ENCODE measurements at places on chromosomes 7 and 10.

GRCh38 chr7:87331687-87332252, 13.7 kb upstream of the CROT start:
- DNase-seq: no peak

- no peak for DNase-seq
Measured at GRCh38 chr10:96695366-96695765, 24.9 kb downstream of the PIK3AP1 start.

- DNase-seq: no peak
Measured at GRCh38 chr10:19283285-19283684, 234.7 kb downstream of the MALRD1 start.

- DNase-seq: peak; percentile 93
Measured at GRCh38 chr7:19663816-19664462, 44.9 kb downstream of the POLR1F start.

DNA sequence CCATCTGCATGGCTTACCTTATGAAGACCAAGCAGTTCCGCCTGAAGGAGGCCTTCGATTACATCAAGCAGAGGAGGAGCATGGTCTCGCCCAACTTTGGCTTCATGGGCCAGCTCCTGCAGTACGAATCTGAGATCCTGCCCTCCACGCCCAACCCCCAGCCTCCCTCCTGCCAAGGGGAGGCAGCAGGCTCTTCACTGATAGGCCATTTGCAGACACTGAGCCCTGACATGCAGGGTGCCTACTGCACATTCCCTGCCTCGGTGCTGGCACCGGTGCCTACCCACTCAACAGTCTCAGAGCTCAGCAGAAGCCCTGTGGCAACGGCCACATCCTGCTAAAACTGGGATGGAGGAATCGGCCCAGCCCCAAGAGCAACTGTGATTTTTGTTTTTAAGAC, 12.4 kb downstream of the DUSP5 start:
- DNase-seq: no peak

DNA sequence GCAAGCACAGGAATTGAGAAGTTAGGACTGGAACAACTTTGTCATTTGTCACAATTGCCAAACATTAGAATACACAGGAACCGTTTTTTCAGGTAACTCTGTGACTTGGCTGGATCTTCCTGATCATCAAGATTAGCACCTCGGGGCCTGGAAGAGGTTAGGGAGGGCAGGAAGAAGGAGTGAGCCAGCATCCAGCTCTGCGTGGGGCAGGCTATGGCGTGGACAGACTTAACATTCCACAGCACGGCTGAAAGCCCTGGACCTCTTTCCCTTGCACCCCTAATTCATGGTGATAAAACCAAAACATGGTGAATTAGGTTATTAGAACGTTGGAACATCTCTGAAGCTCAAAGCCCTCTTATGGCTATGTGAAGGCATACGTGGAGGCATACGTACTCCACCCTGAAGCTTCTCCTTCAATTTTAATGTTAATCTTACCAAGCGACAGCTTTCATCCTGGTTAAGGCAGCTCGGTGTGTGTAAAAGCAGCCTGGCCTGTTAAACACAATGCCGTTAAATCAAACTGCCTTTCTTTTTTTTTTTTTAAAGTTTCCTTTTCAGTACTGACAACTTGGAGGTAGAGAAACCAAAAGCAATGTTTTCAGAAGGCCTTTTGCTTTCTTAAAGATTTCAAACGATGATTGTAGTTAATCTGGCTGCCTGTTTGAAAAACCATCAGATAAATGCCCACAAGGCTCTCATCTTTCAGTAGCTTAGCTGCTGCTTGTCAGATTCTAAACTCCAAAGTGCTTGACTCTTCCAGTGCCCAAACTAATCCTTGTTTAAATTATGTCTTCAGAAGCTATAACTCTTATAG, 4.5 kb downstream of the GRK5 start:
- DNase-seq: no peak

DNA sequence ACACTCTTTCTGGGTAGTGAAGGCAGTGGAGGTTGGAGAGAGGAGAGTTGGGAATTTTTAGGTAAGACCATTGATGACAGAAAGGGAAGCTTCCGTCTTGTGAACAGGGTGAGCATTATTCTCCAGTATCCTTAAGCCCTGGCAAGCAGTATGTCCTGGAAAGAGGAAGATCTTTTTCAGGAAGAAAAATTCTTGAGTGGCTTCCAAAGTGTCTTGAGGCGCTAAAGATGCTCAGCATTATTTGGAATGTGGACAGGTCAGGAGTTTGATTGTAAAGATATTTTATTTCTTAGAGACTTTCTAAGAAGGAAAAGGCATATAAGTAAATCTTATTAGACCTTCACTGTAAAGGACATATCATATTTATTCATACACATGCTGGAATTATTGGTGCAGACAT, 54.3 kb downstream of the ABCC2 start:
- no peak for DNase-seq

- no peak for DNase-seq
Measured at GRCh38 chr10:60238759-60239100, 150.9 kb downstream of the ANK3 start.

DNA sequence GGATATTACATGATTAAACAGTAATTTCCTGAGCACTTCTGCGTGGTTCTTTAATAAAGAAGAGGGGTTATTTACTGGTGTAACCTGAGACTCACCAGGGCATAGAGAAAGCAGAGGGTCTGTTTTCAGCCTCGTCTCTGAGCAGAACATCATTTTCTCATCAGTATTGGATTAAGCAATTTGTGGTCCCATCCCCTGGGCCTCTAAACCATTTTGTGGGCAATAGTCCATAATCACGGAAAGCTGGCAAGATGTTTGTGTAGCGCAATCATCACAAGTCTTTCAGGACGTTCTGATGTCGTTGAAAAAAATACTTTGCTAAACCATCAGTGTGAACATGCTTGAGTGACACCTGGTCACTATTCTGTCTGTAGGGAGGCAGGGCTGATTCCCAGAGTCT, 37.1 kb upstream of the SEC61G start:
- DNase-seq: no peak

DNA sequence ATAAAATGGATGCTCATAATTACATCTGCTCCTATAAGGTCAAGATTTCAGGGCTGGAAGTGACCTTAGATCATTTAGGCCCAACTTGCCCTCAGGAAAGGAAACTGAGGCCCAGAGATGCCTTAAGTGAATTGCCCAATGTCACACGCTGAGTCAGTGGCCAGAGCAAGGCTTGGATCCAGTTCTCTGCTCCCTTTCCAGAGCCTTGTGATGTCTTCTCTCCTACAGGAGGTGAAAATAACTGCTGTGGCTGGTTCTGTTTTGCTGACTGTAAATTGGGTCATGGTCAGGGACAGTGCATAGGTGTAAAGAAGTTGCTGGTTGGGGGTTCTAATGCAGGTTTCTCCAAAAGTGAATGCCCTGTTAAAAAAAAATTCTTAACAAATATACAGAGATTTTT, 91.3 kb downstream of the TCF7L2 start:
- no peak for DNase-seq

GRCh38 chr7:55476852-55477780, 95.2 kb downstream of the VOPP1 start:
- no peak for DNase-seq

GRCh38 chr7:18815261-18815960, 302.0 kb downstream of the TWIST1 start:
- DNase-seq: no peak

DNA sequence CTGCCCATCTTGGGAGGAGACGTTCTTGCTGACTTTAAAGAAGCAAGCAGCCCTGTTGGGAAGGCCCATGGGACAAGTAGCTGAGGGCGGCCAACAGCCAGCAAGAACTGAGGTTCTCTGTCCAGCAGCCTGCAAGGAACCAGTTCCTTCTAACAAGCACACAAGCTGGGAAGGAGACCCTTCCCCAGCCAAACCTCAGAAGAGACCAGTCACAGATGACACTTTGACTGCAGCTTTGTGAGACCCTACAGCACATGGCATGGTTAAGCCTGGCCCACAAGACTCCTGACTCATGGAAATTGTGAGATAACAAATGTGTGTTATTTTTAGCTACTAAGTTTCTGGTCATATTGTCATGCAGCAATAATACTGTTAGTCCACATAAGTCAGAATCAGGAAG, 99.9 kb downstream of the PRLHR start:
- DNase-seq: no peak

DNA sequence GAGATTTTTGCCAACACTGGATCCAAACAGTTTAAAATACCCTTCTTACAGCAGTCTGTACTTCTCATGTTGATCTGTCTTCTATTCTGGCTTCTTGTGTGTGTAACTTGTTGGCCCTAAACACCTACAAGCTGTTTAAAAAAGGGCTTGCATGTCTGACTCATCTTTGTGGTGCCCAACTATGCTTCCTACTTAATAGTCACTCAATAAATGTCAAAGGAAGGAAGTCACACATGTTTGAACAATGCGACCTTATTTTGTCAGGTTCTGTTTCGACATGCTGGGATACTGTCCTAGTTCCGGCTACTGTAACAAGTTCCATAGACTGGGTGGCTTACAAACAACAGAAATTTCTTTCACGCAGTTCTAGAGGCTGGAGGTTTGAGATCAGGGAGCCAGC, 9.4 kb upstream of the GRK5 start:
- DNase-seq: peak; percentile 73

GRCh38 chr10:3780771-3781467, 4.1 kb downstream of the KLF6 start:
- DNase-seq: peak; percentile 35

DNA sequence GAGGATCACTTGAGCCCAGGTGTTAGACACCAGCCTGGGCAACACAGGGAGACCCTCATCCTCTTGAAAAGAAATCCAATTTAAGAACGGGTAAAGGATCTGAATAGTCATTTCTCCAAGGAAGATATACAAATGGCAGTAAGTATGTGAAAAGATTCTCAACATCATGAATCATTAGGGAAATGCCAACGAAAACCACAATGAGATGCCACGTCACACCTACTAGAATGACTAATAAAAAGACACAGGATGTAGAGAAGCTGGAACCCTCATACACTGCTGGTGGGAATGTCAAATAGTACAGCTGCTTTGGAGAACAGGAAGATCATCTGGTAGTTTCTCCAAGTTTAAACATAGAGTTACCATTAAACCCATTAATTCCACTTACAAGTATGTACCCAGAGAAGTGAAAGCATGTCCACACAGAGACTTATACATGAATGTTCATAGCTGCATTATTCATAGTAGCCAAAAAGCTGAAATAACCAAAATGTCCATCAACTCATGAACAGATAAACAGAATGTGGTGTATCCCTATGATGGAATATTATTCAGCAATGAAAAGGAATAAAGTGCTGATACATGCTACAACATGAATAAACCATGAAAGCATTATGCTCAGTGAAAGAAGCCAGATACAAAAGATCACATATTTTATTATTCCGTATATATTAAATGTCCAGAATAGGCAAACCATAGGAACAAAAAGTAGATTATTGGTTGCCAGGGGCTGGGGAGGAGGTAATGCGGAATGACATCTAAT, 13.1 kb upstream of the ZMIZ2 start:
- DNase-seq: peak; percentile 96

DNA sequence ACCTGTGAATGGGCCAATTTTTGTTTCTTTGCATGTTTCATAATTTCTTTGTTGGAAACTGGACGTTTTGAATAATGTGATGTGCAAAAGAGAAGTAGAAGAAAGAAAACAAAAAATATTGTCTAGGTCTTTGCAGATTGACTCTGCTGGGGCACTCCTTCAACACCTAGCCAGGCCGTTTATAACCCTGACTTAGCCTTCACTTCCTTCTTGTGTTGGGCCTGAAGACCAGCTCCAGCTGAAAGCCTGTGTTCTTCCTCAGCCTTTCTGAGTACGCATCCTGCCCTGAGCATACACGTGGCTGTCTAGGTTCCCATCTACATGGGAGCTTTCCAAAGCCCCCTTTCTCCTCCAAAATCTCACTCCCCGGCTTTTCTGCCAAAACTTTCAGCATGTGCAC, 41.9 kb downstream of the LMTK2 start:
- no peak for DNase-seq

DNA sequence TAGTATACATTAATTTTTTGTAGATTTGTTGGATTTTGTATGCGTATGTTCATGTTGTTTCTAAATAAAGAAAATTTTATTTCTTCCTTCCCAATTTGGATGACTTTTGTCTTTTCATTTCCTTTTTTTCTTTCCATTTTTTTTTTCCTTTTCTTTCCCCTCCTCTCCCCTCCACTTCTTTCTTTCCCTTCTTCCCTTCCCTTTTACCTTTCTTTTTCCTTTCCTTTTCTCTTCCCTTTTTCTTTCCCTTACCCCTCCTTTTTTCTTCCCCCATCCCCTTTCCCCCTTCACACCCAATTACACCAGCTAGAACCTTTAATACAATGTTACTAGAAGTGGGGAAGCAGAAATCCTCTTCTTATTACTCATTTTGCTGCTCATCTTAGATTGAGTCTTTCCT, 6.0 kb downstream of the KIF20B start:
- DNase-seq: no peak

DNA sequence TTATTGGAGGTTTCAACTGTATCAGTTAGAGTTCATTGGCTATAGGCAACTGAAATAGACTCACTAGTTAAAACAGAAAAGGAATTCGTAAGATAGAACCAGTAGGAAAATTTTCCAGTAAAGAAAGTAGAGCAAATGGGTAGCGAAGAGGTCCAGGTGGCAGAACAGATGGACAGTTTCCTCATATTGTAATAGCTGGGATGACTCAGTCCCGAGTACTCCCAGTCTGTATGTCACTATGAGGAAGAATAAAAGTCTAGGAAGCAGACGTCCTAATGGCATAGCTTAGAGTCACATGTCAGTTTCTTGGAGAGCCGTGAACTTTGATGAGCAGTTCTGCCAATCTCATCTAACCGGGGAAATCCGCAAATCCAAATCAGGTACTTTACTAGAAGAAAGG, 95.3 kb downstream of the RNF32 start:
- peak; percentile 38 for DNase-seq

DNA sequence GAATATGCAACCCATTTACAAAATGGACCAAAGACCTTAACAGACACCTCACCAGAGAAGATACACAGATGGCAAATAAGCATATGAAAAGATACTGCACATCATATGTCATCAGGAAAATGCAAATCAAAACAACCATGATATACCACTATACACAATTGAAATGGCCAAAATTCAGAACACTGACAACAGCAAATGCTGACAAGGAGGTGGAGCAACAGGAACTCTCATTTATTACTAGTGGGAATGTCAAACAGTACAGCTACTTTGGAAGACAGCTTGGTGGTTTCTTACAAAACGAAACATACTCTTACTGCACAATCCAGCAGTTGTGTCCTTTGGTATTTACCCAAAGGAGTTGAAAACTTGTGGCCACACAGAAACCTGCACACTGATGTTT, 50.0 kb upstream of the PCGF5 start:
- no peak for DNase-seq

GRCh38 chr10:98516352-98516751, 69.6 kb upstream of the HPS1 start:
- DNase-seq: no peak

- no peak for DNase-seq
Measured at GRCh38 chr7:142772673-142773072, 1.9 kb downstream of the PRSS2 start.

GRCh38 chr10:49379596-49380410, 16.1 kb downstream of the DRGX start:
- DNase-seq: peak; percentile 15

- DNase-seq: peak; percentile 61
Measured at GRCh38 chr10:109978481-109978880, 29.3 kb upstream of the ADD3 start.
